AG10803 (cell line): ENCODE measurements at places on chromosomes 1 and 21.

DNA sequence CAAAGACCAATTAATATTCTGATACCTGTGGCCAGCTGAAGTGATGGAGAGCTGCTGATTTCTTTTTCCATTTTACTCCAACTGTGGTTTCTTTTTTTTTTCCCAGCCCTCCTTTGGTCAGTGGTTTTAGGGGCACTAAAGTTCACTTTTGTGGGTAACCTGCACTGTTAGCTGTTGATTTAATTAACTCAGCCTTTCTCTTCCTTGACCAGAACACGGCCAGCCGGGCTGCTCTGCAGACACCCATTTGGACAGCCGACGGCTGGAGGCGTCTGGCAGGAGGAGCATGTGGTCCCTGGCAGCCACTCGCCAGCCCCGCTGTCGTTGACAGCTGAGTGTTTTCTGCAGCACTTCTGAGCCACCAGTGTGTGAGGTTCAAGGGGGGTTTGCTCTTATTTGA is 136.2 kb upstream of the RUNX3 start:
- peak; percentile 11 for DNase-seq

DNA sequence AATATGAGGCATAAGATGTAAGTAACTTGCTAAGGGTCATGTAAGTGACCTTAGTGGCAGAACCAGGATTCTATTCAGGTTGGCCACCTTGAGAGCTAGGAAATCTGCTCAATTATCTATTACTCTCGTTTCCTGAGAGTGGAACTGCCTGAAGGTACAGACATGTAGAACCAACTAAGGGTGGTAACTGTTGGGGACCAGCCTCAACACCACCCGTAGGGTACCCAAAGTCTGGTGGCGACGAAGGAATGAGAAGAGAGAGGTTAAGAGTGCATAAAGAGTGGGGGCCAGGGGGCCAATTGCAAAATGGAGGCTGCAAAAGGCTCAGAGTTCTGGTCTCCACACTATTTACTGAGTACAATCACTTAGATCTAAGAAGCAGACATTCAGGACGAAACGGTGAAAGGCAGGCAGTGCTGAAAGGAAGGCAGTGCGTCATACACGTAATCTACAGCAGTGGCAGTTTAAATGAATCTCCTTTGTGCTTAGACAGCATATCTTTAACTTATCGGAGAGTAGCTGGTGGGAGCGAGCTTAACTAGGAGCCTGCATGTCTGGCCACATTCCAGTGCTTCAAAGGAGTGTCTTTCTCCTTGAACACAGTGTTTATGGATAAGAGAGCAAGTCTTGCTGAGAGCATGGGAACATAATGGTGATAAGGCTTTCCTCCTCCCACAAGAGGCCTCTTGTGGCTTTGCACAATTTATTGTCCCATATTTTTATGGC is 25.0 kb downstream of the SRSF4 start:
- no peak for DNase-seq

- no peak for DNase-seq
These were observed at the start of gene ARHGEF16 for GRCh38 chr1:3453891-3454810. Gene ARHGEF16, plus strand, starts transcription at chr1:3454665. Its CDS starts 8,420 bp downstream, at chr1:3463085.

GRCh38 chr1:228259951-228260350 is 52.1 kb downstream of the OBSCN start:
- no peak for DNase-seq

- DNase-seq = peak; percentile 99
These were observed 167.5 kb downstream of the CLIC6 start for GRCh38 chr21:34836103-34836932.

GRCh38 chr1:220300442-220301121 is 28.3 kb upstream of the RAB3GAP2 start:
- DNase-seq = peak; percentile 90

GRCh38 chr1:115890580-115890979 is 49.7 kb upstream of the NHLH2 start:
- DNase-seq = no peak

GRCh38 chr1:70146488-70146887 is 58.9 kb downstream of the LRRC40 start:
- peak; percentile 12 for DNase-seq
